ENCODE measurements at places on chromosomes 7 and 10.

- DNase-seq, result no peak
These were observed 246.0 kb upstream of the NFE2L3 start for GRCh38 chr7:25906003-25906402.

GRCh38 chr7:42414028-42414427 is 177.0 kb upstream of the GLI3 start:
- DNase-seq, result no peak

GRCh38 chr10:79069325-79070080 is 737 bp downstream of the ZMIZ1 start:
- DNase-seq, result no peak

DNA sequence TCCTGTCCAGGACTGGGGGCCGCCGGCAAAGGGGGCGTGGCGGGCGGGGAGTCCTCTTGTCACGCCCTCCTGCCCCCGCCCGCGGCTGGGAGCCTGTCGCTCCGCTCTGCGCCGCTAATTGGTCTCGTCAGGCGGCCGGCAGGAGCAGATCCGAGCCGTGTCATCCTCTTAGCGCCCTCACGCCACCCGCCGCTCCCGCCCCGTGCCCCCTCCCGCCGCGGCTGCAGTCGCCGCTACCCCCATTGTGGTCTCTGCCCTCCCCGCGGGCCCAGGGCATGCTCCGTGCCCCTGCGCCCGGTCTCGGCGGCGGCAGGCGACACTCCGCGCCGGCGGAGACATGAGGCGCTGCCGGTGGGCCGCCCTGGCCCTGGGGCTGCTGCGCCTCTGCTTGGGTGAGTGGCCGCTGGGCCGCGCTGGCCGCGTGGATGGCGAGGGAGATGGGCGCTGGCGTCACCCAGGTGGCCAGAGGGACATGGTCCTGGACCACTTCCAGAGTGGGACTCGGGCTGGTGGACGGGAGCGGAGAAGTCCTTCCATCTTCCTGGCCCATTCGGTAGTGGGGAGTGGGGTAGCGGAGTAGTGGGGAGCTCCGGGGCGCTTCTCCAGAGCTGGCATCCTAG is at the start of gene CDHR1:
Gene CDHR1 (plus strand): TSS at position 114 of the 620 bp plus-strand sequence. CDS start 224 bp downstream, at position 338.
- no peak for DNase-seq

- no peak for DNase-seq
These were observed 220.6 kb downstream of the FAM107B start for GRCh38 chr10:14554091-14554490.

- DNase-seq, result no peak
These were observed 45.1 kb downstream of the INPP5F start for GRCh38 chr10:119770928-119771327.

DNA sequence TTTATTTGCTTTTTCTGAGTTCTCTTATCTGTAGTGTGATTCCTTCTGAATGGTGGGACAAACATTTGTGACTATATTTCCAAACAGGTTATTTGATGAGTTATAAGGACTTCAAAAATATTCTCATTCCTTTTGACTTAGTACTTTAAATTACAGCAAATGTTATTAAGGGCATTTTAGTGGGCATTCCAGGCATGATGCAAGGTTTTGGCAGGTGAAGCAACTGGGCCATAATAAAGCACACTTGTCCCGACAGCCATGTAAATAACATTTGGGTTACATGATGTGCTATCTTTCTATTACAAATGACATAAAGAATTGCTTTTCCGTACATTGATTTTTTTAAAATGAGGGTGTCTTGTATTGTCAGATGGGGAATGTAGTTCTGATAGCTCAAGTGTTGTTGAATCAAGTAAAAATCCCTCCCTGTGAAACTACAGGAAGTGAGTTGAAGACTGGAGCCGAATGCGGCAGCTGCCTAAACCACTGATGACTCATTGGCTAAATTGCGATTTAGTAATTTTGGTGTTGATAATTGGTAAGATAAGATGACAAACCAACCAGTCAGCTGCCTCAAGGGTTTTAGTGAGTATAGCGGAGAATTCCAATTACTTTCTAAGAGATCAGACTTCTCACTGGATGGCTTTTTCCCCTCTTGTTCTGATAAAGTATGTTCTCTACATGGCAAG is 231.3 kb upstream of the NPY start:
- DNase-seq, result no peak

- DNase-seq, result no peak
These were observed 60.8 kb upstream of the HABP2 start for GRCh38 chr10:113491967-113492565.

DNA sequence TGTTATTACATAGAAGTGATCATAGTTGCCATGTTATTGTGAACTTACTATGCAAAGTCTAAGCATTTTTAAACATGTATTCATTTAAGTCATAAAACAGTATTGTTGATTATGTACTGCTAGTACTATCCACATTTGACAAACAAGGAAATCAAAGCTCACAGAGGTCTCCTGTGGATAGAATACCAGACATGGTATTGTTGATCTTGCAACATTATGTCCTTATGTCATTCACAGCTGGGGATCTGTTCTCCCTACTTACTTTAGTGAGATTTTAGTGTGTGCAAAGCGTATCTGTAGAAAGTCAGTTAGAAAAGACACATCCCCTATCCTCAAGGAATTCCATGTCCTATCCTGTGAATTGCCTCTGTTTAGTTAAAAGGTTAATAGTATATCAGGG is 106.1 kb downstream of the SND1 start:
- DNase-seq, result no peak

GRCh38 chr7:119545118-119545517 is 727.9 kb upstream of the KCND2 start:
- DNase-seq, result no peak

GRCh38 chr7:39367451-39367850 is 198.8 kb upstream of the YAE1 start:
- DNase-seq, result no peak

All from activated CD4-positive, CD25-positive, alpha-beta regulatory T cell (primary cell).